RPMI8226 (cell line): ENCODE measurements at places on chromosomes 7 and 10.

GRCh38 chr7:118029826-118030422, 154.0 kb upstream of the LSM8 start:
- DNase-seq: no peak

DNA sequence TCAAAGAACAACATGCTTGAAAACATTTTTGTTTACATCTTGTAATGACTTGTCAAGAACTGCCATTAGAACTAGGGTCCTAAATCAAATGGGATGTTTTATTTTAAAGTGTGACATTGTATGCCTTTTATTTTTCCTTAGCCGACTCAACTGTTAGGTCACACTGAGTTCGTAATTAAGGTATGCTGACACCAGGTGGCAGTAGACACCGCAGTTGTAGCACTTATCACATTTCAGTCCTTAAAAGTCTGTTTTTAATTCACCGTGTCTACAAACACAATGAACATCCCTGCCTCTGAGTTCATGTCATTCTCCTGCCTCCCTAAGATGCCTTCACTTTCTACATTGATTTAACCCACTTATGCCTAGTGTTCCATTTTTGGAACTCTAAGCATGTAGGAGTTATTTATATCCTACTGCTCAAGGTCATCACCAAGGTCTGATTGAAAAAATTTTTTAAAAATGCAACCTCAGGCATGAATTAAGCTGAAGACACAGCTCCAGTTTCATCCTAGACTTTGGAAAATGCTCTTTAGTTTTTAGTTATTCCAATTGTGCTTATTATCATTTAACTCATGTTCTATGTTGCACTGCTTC, 186.1 kb downstream of the BMPER start:
- DNase-seq: peak; percentile 25

GRCh38 chr7:11181590-11181989, 207.9 kb downstream of the PHF14 start:
- no peak for DNase-seq

DNA sequence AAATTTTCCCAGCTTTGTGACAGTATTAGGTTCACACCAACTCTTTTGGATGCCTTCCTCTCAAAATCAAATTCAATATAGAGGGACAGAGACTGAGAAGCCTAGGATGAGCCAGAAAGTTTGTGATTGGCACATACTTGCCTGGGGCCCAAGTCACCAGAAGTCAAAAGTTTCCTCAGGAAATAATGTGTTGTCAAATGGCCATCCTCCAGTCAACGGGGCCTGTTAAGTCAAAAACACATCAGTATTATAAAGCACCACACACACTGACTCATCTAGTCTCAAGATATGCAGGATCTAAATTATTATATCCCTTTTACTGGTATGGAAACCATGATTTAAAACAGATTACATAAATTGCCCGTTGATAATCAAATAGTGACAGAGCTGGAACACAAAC, 158.1 kb downstream of the AHR start:
- no peak for DNase-seq

DNA sequence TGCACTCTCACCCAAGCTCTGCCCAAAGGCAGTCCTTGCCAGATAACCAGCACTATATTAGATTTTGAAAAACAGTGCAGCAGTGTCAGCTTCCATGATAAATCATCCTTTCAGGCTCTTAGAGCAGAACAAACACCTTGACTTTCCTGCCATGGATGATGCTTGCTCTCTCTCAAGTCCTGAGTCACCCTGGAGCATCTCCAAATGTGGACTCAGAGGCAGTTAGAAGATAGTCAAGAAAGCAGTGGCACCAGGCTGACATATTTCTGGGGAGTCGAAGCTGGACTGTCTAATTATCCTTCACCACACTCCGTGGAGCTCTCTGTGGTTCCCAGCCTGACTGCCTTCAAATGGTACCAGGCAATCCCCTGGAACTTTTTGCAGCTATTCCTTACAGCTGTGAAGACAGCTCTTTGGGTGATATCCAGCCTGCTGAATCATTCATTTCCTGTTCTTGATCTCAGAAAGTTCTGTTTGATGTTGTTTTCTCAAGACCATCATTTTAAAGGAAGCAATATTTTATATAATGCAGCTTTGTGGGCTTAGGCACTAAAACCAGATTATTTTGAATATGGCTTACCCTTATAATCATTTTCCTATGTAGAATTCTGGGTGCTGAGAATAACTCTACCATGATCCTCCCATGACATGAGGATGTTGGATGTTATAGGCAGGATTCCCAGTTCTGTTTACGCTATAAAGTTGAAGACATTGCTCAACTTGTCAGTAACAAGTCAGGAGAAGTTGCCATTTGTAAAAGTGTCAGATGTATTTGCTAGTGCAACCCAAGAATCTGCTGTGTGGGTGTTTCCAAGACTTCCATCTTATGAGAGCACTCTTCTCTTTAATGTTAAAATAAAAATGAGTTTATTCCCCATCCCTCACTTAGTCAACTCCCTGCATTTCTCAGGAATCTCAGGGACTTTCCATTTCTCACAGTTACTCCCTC, 233.8 kb downstream of the C7orf25 start:
- peak; percentile 32 for DNase-seq

DNA sequence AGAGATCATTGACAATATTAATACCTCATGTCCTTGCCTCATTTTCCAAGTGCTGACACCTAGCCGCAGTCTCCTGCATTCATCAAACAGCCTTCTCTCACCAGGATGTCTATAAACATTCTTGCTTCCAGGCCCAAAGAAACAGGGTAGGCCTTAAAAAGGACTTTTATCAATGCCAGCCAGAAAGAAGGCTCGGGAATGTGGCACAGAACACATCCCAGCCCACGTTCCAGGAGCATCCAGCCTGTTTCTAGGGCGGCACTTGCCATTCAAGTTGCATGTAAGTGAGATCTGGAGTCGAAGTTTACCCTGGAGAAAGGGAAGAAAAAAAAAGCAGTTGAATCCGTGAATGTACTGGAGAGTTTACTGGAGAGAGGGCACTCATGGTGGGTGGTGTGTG, 1083.1 kb downstream of the KCNMA1 start:
- no peak for DNase-seq

- peak; percentile 42 for DNase-seq
Measured at GRCh38 chr7:55570218-55570873, 2.0 kb downstream of the VOPP1 start.

DNA sequence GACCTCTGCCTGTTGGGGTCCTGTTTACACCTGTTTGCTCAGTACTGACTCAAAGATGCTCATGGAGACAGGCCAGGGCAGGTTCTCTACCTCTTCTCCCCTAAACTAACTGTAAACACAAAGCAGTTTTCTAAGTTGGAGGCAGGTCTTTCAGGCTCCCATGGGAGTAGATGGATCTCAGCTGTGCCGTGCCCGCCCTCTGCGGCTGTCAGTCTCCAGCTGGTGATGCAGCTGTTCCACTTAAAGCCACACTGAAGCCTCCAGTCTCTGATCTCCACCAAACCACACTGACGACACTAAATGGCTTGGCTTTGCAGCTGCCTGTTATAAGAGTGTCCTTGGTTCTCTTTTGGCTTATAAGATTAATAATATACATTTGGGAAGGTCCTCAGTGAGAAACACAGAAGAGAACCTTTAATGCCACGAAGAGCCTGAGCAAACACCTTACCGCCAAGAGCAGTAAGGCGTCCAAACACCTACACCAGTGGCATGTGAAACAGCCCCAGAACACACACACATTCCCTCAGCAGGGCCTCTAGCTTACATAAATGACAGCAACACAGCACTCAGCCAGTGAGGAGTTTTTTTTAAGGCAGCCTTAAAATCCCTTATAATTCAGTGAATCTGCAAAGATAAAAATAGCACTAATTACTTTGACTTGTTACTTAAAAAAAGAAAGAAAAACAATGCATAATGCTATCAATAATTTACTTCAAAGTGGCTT, 60.4 kb upstream of the KCNIP2 start:
- no peak for DNase-seq

DNA sequence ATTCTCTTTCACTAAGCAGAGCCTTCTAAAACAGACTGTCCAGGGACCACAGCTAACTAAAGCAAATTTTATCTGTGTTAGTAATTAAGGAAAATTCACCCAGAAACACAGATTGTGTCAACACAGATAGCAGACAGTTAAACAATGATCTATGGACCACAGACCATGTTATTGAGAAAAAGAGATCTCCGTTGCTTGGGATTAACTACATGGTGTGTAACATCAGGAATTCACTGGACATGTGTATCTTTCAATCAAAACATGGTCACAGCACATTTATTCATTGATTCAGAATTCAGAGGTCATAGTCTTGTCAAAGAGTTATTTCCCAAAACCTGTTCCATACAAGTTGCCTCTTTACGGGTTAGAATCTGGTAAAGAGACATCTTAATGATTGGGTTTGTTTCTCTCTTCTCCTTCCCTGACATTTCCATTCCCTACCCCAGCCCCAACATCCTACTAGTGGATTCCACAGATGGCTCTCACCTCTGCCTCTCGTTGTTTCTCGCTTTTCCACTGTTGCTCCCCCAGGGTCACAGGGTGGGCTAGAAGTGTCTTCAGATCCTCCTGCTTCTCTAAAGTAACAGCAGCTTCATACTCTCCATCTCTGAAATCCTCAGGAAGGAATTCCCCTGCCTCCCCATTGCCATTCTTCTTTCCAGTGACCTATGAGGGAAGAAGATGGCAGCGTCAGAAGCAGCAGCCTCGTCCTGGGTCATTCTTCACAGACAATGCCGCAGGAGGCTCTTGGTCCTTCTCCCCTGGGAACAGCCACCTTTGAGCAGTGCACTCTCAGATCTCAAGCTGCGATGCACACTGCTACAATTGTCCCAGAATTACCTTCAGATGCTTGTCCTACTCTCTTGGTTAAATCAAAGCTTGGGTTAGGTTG, 958 bp downstream of the ANKRD1 start:
- no peak for DNase-seq

- DNase-seq: no peak
Measured at GRCh38 chr10:118745056-118745455, 9.7 kb downstream of the CACUL1 start.

- no peak for DNase-seq
Measured at GRCh38 chr10:77320971-77321471, 316.6 kb downstream of the KCNMA1 start.

DNA sequence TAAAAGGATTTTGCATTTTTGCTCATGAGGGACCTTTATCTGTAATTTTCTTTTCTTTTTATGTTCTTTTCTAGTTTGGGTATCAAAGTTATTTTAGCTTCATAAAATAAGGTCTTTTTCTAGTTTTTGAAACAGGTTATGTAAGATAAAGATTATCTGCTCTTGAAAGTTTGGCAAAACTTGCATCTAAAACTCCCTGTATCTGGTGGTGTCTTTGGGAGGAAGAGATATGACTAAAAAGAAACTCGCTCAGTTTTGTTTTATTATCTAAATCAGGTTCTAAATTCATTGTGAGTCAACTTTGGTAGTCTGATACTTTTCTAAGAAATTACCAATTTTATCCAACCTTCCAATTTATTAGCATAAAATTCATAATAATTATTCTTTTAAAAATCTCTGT, 55.1 kb downstream of the VCL start:
- DNase-seq: no peak

- DNase-seq: no peak
Measured at GRCh38 chr10:78109210-78109609, 75.5 kb downstream of the RPS24 start.

GRCh38 chr7:156640949-156641485, 443 bp downstream of the RNF32 start:
- peak; percentile 66 for DNase-seq

DNA sequence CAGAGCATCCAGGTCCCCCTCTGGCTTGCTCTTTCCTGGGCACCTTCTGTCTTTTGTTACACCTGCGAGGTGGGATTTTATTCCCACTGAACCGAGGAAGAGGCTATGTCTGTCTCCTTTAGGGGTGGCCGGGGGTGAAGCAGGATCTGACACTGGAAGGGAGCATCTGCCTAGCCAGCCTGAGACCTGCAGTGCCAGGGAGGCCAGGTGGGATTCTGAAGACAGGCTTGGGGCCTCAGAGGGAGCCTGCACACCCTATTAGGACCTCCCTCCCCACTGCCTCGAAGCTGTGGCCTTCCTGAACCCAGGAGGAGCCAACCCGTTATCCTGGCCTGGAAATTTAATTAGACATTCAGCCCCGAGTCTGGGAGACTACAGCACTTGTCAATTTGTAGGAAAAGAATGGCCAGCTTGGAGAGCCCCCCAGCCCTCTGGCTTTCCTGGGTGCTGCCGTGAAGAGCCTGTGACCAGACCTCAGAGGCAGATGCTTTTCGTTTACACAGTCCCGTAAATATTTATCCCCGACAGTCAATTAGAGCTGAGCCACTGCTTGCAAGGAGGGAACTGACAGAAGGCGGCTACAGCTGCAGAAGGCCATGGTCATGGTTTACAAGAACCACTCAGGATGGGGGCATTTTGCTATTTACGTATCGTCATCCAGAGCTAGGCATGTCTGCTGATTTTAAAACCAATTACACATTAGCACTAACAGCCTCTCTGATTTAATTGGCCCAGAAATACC, 19.7 kb downstream of the CHAT start:
- DNase-seq: no peak

DNA sequence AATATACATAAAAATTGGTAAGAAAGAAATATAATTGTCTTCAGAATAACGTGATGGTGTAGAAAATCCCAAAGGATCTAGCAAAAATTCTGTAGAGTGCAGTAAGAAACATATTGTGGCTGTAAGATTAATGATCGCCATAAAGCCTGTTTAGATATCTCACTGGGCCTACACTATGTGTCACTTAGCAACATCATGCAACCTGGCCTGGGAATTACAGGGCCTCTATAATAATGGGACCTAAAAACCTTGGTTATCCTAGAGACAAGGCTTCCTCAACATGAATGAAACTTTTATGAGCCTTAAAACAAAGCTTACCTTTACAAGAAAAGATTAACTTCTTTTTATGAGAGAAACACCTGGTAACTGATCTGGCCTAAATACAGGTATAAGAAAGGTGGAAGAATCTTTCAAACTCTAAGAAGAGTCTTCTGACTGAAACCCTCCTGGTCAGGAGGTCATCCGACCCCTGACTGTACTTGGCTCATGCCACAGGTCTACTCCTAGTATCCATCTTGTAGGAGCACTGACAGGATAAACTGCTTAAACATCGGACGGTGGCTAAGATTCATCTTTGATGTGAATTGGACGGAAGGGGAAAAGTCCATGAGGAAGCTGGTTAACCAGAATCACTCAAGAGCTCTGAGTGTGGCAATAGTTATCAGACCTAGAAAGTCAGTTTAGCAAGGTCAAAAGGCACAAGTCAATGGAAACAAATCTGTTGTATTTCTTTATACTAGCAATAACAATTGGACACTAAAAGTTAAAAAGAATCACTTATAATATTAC, 1155.1 kb upstream of the SORCS1 start:
- no peak for DNase-seq

GRCh38 chr7:93161181-93161762, 13.1 kb upstream of the SAMD9L start:
- DNase-seq: no peak

GRCh38 chr7:123673752-123674398, 18.2 kb downstream of the LMOD2 start:
- DNase-seq: no peak

DNA sequence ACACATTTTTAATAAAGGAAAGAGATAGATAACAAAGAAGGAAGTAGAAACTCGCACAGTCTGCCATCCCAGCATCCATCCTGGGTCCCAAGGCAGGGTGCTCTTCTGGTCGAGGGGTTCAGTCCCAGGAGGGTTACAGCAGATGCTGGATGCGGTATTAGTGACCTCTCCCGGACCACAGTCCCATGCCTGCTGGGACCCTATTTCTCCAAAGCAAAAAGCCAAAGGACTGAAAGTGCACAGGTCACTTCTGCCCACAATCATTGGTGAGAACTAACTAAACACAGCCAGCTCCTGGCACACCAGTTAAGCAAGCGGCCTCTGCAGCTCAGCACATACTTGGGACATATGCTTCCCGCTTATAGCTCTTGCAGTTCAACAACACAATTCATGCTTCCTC, 96.1 kb upstream of the HABP2 start:
- no peak for DNase-seq
